Endothelial cell of coronary artery (primary cell): ENCODE measurements at places on chromosomes 11 and 22. TPM values are rescaled to one million over a fixed set of nuclear protein-coding genes. Genes with fewer than 3 reads are reported as not detected.

Gene KCTD14
- 0.36 and 0.66 TPM in 2 replicates for total RNA-seq

Gene PRR14L
- 19.8 and 24.2 TPM in 2 replicates for total RNA-seq

Gene CASP1
- 10.0 and 43.6 TPM in 2 replicates for total RNA-seq

Gene LGALS1
- total RNA-seq, result 7,806 and 8,155 TPM in 2 replicates

Gene PNPLA2
- 15.0 and 23.4 TPM in 2 replicates for total RNA-seq

Gene SYT12
- total RNA-seq, result 0.56 TPM in 1 of 2 replicates, not detected in the other

Gene ALKBH3
- total RNA-seq, result 28.3 and 40.7 TPM in 2 replicates

Gene ANO1
- 0.09 and 0.47 TPM in 2 replicates for total RNA-seq

Gene SCARF2
- total RNA-seq, result 11.9 and 17.2 TPM in 2 replicates

Gene TRPC6
- not detected in 2 replicates for total RNA-seq

Gene OR10D3
- not detected in 2 replicates for total RNA-seq
